ENCODE measurements at places on chromosomes 1 and 21. TPM values are rescaled to one million over a fixed set of nuclear protein-coding genes. Genes with fewer than 3 reads are reported as not detected.

The IL19 gene
- not detected for total RNA-seq

The HSD11B1 gene
- total RNA-seq = not detected

The ZNF593OS gene
- not detected for total RNA-seq

The RIMKLA gene
- total RNA-seq = 1.3 TPM

The PODN gene
- not detected for total RNA-seq

The NAV1 gene
- 24.8 TPM for total RNA-seq

DNA sequence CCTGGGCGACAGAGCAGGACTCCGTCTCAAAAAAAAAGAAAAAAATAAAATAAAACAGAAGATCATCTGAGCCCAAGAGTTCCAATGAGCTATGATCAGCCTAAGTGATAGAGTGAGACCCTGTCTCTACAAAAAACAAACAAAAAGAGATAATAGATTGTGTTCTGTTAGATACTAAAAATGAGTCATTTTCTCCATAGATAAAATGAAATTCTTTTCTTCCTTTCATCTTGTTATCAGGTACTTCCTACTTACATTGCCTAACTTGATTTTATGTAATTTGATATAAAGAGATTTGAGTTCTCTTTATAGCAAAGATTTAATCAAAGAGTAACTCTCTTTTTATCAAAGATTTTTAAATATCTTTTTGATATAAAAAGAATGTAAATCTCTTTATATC lies 19.3 kb upstream of the PTGS2 start:
- DNase-seq = no peak

DNA sequence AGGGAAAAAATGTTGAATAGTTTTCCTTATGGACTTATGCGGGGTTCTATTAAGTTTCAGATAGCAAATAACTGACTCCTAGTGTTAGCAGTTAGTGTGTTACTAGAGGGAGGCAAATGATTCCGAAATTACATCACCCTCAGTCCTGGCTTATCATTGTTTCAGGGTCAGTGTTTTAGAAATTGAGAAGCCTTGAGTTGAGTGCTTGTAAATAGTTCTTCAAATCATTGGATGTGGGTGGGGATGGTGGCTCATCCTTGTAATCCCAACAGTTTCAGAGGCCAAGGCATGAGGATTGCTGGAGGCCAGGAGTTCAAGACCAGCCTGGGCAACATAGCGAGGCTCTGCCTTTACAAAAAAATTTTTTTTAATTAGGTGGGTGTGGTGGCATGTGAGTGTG lies 21.3 kb downstream of the SOAT1 start:
- no peak for DNase-seq

- DNase-seq = no peak
These were observed 11.1 kb upstream of the REG4 start for GRCh38 chr1:119822406-119822805.

DNA sequence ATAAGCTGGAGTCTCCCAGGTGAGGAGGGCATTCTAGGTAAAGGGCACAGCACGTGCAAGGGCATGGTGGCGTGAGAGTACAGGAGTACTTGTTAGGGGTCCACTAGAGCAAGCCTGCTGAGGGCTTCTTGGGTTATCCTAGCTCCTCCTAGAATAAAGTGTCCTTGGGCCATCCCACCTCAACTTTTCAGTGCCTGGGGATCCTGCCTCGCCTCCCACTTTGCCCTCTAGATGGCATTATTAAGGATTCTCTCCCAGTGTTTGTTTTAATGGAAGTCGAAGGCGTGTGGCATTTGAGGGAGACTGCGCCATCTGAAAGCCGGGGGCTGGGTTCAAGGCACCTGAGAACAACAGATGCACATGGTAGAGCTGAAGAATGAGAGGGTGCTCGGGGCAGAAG lies 74.5 kb upstream of the SELENON start:
- no peak for DNase-seq

DNA sequence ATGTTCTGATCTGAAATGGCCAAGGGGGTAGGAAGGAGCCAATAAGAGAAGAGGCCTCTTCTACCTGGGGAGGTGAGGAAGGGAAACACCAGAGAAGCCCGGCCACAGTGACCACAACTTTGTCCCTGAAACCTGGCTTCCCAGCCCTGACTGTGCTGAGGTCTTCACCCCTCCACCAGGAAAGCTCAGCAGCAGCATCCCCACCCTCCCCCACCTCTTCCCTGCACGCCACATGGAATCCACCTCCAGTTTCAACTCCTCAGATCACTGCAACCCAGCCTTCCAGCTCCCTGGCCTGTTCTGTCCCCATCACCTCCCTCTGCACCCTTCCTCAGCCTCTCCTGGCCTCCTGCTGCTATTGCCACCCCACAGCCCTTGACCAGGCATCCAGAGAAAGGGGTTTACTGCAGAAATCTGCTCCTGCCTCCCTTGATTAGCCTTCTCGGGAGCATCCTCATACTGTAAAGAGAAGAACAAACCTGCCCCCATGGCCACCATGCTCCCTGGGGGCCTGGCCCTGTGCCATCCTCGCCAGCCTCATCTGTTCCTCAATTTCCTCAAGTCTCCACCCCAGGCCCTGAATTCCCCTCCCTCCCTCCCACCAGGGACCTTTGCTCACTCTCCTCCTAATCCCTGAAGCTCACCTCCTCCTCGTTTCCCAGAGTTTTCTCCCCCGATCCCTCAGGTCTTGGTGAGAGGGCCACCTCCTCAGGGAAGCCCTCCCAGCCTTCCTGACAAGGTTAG lies 450.9 kb downstream of the MATN1 start:
- no peak for DNase-seq

DNA sequence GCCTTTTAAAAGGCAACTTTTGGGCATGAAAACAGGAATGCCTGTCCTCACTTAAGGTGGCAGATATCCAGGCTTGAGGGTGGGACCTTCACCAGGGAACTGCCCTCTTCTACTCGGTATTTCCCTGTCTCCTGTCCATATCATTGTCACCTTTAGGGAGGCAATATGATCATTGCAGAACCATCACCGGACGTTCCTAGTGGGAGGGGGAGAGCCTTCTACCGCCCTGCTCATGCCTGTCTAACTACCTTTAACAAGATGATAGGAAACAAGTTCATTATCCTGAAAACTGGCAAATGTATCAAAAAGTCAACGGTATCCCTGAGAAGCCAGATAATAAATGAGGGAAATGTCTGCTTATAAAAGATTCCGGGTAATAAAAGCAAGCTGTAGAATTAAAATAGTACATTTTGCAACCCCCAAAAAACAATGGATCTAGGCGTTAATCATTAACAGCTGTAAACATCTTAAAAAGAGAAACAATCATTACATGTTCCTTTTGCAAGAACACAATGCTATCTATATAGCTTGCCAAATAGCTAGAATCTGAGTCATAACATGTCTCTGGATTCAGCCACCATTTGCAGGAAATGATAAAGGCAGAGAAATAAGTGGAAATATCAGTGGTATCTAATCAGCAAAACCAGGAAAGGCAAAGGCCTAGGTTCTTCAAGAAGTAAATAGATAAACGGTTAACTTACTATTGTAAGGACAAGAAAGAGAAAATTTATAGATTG lies 852.9 kb upstream of the ADGRL4 start:
- DNase-seq = no peak

DNA sequence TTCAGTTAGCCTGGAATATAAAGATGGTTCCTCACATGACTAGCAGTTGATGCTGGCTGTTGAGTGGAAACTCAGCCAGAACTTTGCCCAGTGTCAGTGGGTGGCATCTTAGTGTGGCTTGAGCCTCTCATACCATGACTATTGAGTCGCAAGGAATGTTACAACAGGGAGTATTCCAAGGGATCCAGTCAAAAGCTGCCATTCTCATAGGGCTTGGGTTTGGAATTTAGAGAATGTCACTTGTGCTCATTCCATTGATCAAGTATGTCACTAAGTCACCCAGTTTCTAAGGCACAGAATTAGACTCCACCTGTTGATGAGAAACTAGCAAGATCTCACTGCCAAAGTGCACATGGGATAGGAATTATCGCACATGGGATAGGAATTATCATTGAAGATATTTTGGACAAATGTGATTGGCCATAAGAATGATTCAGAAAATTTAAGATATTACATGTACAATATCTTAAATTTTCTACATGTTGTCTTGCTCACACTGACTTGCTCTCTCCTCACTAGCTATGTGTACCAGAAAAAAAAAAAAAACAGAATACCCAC lies 1290.7 kb upstream of the ADGRL2 start:
- DNase-seq = no peak

DNA sequence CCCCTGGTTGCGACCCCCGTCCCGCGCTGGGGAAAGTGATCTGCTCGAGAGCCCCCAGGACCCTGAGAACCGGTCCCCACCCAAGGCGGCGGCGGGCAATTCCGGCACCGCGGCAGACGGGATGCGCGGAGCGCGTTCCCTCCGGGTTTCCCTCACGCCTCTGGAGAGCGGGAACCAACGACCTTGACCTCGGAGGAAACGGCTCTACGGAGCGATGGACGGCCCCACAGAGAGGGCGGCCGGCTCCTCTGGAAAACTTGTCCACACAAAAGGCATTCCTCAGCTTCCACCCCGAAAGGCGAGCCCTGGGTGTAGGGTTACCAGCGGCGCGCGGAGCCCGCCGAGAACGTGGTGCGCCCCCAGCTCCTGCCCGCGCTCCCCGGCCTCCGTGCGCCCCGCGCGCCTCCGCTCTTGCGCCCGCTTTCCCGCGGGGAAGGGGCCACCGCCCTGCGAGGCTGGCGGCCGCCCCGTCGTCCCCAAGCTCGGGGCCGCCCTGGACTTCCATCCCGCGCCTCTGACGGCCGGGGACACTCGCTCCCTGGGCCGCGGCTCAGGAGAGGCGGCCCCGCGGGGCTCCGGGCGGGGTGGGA lies 391 bp upstream of the KIAA1614 start:
- peak; percentile 13 for DNase-seq

- no peak for DNase-seq
These were observed 20.6 kb downstream of the ABCD3 start for GRCh38 chr1:94438692-94439276.

DNA sequence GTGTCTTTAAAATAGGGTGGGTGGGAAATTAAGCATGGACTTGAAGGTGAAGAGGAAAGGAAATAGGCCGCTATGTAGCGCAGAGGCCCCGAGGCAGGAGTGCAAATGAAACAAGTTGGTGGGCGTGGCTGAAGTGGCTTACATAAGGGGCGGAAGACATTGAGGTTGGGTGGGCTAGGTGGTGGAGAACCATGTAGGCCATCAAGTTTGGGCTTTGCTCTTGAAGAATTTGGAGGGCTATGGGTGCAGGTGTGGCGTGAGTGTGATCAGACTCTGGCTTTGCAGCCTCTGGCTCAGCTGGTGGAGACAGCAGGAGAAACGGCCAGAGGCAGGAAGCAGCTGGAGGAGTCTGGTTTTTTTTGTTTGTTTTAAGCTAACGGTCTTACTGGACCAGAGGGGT lies 6.7 kb downstream of the SLFNL1 start:
- DNase-seq = no peak

DNA sequence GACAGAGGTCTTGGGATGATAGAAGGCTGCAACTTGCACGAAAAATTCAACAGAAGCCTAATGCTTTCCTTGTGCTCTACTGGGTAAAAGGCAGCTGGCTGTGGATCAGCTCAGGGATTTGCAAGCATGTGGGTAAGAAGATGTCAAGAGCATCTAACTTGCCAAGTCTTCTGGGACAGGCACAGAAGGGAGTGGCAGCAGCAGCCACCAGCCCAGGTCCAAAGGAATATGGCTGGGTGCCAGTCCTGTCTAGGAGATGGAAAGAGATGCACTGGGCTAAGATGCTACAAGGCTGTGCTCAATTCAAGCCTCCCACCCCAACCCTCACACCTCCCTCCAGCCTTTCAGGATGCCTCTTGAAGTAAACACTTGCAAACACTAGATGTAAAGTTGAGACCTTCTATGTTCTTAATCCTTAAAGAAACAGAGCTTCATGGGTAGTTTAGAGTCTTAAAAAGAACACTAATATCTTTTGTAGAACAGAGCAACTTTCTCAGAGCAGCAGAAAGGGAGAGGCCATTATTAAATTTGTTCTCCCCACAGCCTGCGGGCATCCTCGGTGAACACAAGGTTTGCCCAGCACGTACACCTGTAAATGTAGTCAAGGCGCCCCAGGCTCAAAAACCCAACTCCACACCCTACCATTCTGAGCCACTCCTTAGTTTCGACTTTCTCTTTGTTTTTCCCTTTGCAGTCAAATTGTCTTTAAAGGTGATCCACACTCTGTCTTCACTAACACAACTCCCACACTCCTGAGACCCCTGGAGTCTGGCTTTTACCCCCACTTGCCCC lies 64.6 kb upstream of the BCAR3 start:
- DNase-seq = no peak

- no peak for DNase-seq
These were observed 77.1 kb downstream of the IFI44 start for GRCh38 chr1:78726686-78727085.

DNA sequence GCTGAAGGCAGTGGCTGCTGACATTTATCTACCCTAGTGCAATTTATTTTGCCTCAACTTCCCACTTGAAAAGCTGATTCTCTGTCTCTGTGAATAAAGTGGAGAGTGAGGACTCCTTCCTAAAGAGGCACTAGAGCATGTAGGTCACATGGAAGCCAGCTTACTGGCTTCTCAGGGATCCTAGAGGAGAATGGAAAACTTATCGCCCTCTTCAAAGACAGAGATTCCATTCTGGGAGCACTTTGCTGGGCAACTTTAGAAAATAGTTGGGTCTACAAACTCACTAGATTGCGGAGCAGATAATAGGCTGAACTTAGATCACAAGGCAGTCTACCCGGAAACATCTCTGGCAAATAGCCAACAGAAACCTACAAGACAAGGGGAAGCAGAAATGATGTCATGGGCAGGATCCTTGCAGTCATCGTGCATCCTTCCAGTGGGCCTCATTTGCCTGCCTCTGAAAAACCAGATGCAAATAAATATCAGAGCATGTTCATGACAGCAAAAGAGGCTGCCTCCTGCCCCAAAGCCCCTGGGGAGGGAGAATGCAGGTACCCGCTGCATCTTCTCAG lies 104.8 kb upstream of the BARHL2 start:
- DNase-seq = peak; percentile 3

DNA sequence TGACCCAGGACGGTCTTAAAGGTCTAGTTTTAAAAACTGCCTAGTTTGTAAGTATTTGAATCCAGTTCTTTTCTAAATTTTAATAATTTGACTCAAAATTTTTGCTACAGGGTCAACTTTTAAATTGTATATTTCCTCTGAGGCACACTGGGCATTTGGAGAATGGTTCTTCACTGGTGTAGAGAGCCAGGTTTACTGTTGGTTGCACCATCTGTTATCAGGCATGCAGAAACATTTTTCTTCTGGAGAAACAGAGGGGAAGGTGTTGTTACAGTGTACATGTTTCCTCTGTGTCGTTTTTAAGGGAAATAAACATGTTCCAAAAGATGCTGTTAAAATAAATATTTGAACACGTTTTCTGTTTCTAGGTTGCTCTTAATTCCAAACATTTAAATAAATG lies 39.0 kb upstream of the RWDD3 start:
- DNase-seq = no peak
